Stimulated activated CD8-positive, alpha-beta memory T cell treated with anti-CD3 and anti-CD28 coated beads, Interleukin-4, amount 100 ng/mL, for 4 hours (primary cell): ENCODE measurements at places on chromosomes 6 and 20.

DNA sequence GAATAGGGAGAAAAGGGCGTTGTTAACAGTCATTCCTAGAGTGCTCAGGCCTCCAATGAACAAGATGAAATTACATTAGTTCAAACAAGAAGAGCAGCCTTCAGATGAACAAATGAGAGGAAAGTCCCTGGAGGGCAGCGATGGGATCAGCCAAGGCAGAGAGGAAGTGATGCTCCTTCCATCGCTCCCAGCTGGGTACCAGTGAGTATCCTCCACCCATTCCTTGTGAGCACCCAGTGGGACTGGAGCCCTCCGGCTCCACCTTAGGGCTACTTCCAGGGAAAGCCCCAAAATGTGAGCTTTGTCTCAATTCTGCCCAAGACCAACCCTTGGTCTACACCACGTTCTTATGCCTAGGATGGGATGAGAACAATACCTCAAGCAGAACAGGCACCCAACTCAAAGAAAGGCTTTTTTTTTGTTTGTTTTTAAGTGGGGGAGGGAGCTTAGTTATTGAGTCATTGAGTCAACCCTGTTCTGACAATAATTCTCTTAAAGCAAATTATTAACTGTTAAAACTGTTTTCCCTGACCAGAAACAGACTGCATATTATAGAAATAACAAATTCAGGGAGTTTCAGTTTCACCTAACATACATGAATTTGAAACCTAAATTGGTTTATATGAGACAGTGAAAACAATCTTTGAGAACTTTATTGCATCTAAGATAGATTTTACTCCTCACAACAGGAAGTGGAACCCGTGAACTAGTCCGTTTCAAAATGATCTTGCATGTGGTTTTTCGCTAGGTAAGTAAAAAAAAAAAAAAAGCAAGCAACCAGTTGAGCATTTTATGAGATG is 106.9 kb downstream of the IPCEF1 start:
- no peak for DNase-seq

- DNase-seq = no peak
These were observed 67.5 kb downstream of the FARS2 start for GRCh38 chr6:5328800-5329199.

- no peak for DNase-seq
These were observed 74.5 kb upstream of the CD2AP start for GRCh38 chr6:47403056-47403455.

GRCh38 chr6:156256161-156256560 is 521.0 kb upstream of the ARID1B start:
- no peak for DNase-seq

DNA sequence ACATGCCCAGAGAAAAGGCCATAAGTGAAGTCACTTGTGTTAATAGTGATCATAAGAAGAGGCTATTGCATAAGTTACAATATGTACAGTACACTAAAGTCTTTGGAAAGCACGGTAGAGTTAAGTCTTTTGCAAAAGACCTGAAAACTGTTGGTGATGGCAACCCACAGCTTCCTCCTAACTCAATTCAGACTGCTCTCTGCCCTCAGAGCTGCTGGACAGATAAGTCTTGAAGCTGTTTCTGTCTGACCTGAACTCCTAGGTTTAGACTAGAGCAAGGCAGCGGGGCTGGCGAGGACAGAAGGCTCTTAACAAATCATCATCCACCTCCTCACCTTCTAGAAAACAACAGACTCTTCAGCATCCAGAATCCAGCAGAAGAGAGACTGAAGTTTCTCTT is 125.4 kb downstream of the CD24 start:
- DNase-seq = no peak

DNA sequence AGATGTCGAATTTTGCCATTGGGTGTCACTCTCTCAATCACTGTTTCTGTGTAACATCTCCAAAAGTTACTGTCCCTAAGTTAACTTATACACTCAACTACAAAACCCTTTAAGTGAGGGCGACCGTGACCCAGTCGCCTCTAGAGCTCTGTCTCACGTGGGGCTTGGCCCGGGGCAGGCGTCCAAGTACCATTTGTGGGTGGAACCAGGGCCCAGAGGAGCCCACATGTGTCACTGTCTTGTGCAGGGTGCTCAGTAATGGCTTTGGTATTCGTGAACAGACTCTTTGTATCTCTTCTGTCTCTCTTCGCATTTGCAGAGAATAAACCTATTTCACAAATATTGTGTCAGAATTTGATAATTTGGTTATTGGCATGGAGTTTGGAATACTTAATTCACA is 109.9 kb upstream of the THBS2 start:
- DNase-seq = no peak

GRCh38 chr6:137912813-137913212 is 45.8 kb downstream of the TNFAIP3 start:
- no peak for DNase-seq

GRCh38 chr6:44116641-44117382 is 10.4 kb downstream of the MRPL14 start:
- DNase-seq = no peak

- no peak for DNase-seq
These were observed 27.1 kb downstream of the SYNJ2 start for GRCh38 chr6:158008864-158009113.

- DNase-seq = no peak
These were observed 18.1 kb upstream of the GATA5 start for GRCh38 chr20:62493886-62494285.

DNA sequence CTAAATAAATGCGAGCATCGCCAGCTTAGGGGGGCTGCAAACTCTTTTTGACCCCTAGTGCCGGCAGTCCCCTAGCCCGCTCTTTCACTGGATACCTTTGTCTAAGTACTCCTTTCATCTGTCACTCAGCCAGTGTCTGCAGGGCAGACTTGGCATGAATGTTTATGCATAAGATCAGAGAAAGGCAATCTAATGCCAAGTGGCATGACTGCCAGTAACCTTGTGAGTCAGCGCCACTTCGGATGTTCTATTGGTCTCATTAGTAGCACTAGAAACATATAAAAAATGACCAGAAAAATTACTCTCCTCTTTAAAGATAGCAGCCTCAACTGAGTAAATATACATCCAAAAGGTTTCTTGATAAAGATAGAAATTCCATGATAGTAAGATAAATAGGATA is 192.2 kb downstream of the TBC1D32 start:
- no peak for DNase-seq

GRCh38 chr6:113648698-113649097 is 208.4 kb upstream of the MARCKS start:
- no peak for DNase-seq

- no peak for DNase-seq
These were observed 222.8 kb upstream of the PLN start for GRCh38 chr6:118325220-118325860.

- DNase-seq = no peak
These were observed 91.5 kb upstream of the MLN start for GRCh38 chr6:33895296-33895695.

GRCh38 chr6:17212546-17213371 is 68.4 kb upstream of the RBM24 start:
- DNase-seq = no peak

- no peak for DNase-seq
These were observed 319.7 kb upstream of the MAN1A1 start for GRCh38 chr6:119669221-119669620.

DNA sequence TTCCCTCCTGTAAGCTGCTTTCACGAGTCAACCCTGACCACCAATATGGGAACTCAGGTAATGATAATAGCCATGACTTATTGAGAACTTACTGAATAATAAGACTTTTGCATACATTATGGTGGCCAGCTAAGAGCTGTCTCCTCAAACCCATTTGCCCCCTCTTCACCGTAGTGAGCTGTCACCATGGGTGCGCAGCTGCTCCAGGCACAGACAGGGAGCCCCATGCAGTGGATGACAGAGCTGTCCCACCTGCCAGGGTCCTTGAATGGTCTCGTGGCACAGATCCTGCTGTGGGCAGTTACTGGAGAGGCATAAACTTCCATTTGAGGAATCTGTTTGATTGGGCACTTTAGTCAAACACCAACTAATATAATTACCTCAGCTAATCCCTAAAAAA is 1.9 kb downstream of the SLC22A16 start:
- no peak for DNase-seq

GRCh38 chr20:3758566-3758965 is 9.0 kb downstream of the ADISSP start:
- no peak for DNase-seq

DNA sequence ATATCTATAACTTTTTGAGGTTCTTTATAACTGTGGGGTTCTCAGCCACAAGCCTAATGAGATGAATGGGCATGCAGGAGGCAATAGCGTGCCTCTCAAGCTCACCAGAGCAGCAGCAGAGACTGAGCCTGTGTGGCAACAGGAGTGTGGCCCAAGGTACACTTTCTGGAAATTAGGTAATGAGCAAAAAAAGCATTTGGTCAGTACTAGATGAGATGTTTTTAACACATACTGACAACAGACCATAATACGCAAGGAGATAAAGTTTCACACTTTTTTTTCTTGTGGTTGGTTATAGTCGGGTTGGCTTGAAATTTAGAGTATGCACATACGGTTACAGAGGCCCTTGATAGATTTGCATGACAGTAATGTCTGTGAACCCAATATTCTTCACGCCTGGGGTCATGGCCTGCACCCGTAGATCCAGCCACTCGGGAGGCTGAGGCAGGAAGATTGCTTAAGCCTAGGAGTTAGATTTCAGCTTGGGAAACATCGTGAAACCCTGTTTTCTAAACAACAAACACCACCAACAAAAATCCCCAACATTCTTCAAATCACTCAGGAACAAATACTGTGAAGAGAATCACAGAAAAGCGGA is 300.1 kb downstream of the GMDS start:
- DNase-seq = no peak

GRCh38 chr20:51337126-51337805 is 205.3 kb downstream of the NFATC2 start:
- no peak for DNase-seq

DNA sequence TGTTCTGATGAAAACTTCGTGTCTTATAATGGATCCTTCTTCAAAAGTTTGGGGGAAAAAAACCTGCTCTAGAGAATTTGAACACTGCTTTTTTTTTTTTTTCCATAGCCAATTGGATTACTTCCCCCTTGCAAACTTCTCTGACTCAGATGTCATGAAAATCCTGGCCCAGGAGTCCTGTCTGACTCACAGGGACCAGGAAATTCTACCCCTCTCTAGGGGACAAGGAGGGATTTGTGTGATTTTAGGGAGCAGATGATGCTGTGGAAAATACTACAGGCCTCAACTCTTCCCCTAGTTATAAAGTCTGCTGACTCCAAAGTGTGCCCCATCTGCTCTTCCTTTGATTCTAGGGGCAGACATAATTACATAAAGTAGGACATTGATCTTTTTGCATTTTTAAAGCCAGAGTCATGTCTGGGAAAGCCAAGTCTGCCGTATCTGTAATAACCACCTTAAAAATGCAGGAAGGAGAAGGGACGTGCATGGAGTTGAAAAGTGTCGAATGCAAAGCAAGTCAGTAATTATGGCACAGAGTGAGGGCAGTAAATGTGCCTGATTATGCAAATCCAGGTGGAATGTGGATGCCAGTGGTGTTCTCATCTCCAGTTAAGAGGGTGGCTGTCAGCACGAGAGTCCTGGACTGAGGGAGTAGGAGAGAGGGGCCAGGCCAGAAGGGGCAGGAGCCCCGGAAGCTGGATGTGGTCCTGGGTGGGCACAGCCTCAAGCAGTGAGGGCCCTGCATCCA is 144.3 kb upstream of the SULF2 start:
- no peak for DNase-seq

- no peak for DNase-seq
These were observed at the start of gene CCR6 for GRCh38 chr6:167122827-167123657. CCR6 (plus strand) TSS chr6:167123096; CDS start chr6:167136135, 13,039 bp downstream.

DNA sequence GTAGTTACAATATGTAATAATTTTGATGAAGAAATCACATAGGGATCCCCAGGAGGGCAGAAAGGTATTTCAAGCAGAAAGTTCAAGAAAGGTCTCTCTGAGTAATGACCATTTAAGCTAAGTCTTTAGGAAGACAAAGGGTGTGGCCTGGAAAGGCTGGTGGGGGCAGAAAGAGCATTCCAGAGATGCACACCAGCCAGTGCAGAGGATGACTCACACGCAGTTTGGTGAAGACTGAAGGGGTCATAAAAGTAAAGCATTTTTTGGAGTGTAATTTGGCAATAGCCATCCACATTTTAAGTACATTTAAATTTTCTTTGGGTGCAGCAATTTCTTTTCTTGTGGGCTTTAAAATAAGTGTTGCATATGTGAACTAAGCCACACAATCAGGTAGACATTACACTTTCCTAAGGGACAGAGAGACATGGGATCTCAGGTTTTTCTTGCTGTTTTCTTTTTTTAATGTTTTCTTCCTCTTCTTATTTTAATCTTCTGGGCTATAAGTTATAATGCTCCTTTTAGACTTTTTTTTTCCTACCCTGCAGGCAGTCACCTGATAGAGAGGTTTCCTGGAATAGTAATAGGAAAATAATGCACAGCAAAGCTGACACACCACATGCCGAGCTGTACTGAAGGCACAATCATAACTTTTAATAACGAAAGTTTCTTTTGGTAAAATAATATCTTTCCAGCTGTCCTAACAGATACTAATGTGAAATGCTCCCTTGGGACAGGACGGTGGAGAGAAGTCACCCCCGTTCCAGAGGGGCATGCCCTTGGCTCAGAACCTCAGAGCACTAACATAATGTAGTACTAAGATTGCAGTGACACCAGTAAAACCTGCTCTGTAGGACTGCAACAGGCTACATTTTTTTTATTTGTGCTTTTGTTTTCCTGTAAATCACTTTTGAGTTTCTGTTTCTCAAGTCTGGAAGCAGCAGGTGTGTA is 49.6 kb upstream of the PTPRK start:
- DNase-seq = no peak

DNA sequence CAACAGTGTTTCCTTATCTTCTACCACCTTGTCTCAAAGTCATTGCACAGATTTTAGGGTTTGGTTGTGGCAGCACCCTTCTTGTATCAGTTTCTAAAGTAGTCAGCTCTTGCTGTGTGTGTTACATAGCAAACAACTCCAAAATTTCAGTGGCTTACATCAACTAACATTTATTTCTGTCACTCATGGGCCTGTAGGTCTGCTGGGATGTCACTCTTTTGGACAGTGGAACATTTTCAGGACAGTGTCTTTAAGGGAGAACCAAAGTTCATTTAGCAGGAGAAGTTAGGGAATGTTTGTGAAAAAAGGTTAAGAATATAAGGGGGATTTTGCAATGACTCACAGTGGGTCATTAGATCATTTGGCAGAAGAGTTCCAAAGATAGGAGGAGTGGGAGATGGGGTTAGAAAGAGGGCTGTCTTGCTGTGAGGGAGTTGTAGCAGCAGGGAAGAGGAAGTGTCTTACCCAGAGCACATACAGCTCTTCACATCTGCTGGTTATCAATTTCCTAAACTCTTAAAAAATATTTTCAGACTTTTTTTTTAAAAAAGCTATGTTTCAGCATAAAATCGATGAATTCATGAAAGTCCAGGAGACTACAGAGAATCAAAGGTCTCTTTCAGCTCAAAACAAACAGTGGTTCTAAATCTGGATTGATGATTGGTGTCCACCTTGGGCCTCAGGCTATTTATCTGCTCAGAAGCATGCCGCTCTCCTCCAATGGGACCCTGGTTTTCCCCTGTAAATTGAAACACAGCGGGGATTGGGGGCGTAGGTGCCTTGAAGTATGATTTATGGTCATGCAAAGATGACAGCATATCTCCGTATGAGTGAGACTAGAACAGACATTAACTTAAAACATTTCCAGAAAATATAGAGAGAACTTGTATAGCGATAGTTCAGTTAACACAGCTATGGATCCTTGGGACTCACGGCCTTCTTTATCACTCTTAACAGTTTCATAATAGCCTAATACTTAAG is 117.3 kb downstream of the B3GAT2 start:
- DNase-seq = no peak

GRCh38 chr6:159959976-159960384 is 8.9 kb upstream of the IGF2R start:
- no peak for DNase-seq
